ENCODE measurements at places on chromosomes 1 and 21.

DNA sequence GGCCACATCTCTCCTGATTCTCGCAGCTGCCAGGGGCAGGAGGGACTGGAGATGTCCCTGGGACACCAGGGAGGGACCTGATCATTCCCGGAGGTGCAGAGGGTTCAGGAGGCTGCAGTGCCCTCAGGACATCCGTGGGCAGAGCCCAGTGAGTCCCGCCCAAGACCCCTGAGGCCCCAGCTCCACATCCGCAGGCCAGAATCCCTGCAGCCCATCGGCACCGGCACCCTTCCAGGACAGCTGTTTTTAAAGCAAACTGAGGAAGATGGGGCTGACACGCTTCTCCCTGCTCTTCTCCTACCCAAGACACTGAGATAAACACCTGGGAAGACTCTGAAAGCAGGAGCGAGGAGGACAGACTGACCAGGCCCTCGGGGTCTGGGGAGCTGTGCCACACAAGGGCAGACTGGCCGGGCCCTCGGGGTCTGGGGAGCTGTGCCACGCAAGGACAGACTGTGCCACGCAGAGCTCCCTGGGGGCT is 25.5 kb downstream of the SLC19A1 start:
- no peak for DNase-seq

- no peak for DNase-seq
These were observed 4.6 kb downstream of the IPO13 start for GRCh38 chr1:43951021-43951985.

DNA sequence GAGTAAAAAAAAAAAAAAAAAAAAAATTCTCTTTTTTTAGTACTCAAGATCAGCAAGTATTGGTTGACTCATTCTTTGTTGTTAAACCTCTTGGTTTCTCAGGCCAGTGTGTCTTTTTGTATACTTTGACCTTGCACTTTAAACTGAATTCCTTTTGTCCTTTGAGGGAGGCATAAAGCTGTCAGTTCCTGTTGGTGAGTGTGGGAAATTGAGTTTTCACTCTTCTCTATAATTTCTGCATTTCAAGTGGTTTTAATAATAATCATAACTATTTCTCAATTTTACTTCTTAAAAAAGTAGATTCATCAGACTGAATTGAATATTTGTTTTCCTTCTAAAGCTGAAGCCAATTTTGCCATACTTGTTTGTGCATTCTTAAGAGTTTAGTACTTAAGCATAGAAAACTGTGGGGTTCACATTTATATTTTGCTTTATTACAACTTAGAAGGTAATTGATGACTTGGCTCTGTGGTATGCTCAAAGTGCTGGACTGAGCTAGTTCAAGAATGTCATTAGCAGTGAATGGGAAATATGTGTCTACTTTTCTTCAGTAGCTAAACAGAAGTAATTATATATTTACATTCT is 43.4 kb downstream of the ITSN1 start:
- no peak for DNase-seq

DNA sequence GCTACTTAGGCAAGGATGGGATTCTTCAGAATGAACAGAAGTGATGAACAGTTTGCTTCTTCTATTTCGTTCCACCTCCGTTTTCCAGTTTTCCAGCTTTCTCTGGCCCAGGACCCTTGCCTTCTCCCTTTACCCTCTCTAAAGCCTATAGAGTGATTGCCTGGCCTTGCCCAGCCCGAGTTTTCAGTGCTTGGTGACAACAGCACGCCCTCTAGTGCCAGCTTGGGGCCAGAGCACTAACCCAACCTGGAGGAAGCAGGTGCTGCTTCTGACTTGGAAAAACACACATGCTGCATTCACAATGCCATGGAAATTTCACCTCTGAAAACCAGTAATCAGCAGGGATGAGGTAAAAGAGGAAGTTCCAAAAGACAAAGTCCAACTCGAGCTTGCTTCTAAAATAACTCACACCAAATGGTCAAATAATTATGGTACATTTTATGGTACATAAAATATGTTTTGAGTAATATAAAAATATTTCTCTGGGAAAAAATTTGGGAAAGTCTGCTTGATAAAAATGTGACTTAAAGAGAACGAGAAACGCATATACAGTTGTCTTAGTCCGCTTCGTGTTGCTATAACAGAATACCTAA is 26.1 kb downstream of the UBE2T start:
- peak; percentile 37 for DNase-seq

DNA sequence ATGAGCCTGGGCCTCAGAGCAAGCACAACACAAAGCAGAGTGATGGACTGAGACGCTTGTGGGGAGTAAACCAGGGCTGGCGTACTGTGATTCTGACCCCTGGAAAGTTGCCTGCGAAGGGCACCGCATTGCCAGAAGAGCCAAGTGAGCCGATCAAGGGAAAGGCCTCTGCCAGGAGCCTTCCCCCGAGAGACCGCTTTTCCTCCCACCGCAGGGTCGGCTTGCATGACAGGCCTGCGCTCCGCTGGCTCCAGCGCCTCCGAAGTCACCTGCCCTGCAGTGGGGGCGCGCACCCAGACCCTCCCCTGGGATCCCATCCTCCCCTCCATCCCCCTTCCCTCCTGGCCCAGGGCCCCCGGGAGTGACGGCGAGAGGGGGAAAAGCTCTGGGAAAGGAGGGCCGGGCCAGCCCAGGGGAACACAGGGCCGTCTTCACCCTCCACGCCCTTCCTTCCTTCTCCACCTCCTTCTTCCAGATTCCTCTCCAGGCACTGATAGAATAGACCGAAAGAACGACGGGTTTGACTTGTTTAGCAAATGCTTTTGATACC is 165.0 kb downstream of the TRIM33 start:
- no peak for DNase-seq

DNA sequence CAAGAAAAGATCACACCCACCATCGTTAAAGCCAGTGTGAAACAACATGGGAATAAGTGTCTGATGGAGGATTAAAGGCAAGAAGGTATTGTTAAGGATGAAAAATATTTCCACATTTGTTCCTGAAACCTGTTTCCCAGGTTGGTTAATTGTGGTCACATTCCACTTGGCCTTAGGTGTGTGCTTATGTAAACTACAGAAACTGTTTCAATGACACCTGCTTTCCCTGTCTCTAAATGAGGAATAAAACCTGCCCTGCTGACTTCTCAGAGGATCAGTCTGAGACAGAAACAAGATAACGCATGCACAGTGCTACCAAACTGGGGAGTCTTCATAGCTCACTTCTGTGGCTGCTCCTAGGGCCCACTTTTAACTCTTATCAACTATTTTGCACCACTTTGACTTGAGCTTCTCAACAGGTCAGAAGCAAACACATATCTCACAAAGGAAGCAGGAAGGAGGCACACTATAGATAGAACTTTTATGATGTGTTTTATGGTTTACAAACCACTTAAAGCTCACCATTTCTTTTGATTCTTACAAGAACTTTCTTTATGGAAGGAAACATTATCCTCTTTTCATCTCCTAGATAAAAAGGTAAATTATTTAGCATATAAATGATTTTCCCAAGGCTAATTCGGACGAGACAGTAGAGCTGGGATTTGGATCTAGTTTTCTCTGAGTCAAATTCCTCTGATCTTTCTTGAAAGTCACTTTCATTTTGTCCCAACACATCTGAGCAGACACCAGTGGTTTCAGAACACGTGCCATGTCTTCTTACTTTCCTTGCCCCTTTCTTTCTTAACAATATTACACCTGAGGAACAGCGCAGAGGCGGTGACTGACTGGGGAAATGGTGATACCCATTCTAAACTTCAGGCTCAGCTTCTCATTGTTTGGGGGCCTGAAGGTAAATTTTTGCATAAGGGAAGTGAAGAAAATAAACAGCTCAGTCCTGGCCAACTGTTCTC is 33.4 kb downstream of the CYP2J2 start:
- no peak for DNase-seq

- peak; percentile 66 for DNase-seq
These were observed 158.2 kb upstream of the IRF2BP2 start for GRCh38 chr1:234768171-234768568.

DNA sequence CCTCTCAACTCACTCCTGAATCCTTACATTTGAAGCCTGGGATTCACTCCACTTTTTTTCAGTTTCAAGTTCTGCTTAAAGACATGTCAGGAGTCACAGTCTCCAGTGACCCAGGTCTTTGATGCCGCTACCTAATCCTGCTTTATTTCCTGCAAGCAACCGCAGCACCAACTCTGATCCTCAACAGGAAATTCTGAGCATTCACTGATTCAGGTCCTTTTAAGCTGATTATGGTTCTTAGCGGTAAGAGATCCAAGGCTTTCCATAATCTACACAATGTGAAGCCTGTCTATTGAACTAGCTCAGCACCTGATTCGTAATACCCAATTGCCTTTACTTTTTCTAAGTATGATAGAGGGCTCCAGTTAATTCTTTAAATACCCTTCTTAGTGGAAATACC is 43.7 kb upstream of the PIGC start:
- peak; percentile 23 for DNase-seq

GRCh38 chr1:202934755-202935154 is 7.7 kb upstream of the KLHL12 start:
- no peak for DNase-seq

- no peak for DNase-seq
These were observed 62.1 kb downstream of the DOP1B start for GRCh38 chr21:36218691-36219090.

DNA sequence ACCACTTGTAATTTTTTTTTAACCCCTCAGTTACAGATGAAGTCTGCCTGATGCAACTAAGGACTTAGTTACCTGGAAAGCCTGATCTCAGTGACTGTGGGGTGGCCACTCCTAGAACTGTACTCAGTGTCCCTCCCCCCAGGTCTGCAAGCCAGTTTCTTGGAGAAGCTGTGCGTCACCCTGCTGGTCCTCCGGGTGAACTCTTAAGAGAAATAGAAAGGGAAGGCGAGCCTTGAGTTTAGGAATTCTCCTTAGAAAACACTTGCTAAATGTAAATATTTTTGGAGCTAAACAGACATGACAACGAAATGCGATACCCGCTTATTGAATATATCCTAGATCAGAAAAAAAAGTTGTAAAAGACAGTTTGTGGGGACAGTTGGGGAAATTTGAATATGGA is 730 bp downstream of the SLC16A4 start:
- no peak for DNase-seq

GRCh38 chr1:25033030-25033827 is 103.2 kb upstream of the RUNX3 start:
- no peak for DNase-seq

GRCh38 chr1:40257313-40257687 is 736 bp upstream of the ZMPSTE24 start:
- DNase-seq = no peak

All from MV-4-11 (cell line).